Amygdala (tissue), 56 donors: ENCODE measurements at places on chromosomes 1 and 21.
A peak's percentile ranks its signal among the peaks of the same experiment; 100 is the strongest.

DNA sequence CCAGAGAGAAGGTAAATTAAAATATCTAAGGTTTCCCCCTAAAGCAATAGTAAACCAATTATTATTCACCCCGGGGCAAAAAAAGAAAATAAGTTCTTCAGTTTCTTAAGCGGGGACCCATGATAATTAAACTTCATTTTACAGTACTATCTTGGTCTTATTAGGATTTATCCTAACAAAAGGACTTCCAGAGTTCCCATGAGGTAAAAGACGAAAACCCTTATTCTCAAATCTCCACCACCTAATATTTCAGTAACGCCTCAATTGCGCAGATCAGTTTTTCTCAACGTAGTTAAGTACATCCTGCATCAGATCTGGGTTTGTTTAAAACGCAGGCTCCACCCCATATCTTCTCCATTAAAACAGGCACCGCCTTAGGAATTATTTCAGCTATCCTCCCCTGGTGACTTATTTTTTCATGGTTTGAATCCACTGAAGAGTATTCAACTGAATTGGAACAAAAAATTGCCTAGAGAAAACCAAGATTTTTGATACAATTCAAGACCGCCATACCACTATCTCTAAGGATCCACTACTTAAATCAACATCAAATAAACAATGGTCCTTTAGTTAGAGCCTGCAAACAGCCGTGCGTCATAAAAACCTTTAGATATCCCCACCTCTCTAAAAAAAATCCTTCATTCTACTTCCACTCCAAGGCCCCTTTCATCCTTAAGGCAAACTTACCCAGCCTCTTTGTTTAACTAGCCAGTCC, 1.7 kb downstream of the MCL1 start:
- no peak for DNase-seq

DNA sequence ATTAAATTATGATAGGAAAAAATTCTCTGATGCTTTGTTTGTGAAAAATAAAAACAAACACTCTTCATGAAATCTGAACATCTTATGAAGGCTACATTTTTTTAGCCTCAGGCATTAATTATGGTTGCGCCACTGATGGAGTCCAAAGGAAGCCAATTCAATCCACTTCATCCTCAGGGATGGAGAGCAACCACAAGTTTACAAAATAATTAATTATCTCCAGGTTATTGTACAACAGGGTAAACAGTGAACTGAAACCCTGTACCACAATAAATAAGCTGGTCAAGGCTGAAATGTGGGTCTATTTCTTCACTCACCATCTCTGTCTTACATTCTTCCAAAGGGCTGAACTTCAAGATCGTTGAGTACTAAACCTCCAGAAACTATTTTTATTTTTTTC, 49.2 kb downstream of the MRPL39 start:
- no peak for DNase-seq

DNA sequence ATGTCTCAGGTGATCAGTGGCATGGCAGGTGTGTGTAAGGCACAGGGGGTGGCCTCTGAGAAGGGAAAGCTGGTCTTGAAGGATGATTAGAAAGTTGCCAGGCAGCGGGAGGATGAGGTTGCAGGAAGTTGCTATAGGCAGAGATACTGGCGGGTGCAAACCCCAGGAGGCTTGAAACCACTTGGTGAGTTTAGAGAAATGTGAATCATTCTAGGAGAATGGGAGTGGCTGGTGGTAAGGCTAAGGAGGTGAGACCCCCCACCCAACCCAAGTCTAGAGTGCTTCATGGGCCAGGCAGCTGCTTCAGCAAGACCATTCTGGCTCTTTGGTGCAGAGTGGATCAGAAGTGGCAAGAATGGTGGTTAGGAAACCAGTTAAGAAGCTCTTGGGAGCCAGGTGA, 9.0 kb downstream of the SH2D2A start:
- DNase-seq, result no peak

DNA sequence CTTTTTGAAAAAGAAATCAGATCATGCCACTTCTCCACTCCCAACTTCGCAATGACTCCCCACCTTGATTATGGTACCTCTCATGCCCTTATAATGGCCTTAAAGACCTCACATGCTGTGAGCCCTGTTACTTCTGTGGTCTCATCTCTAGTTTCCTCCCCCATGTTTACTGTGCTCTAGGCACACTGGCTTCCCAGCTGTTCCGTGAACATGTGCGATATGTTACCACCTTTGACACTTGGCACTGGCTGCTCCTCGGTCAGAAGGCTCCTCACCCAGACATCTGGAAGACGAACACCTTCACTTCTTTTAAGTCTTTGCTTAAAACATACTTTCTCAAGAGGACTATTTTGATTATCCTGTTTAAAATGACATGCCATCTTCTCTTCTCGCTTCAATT, 14.3 kb upstream of the NTMT2 start:
- no peak for DNase-seq

DNA sequence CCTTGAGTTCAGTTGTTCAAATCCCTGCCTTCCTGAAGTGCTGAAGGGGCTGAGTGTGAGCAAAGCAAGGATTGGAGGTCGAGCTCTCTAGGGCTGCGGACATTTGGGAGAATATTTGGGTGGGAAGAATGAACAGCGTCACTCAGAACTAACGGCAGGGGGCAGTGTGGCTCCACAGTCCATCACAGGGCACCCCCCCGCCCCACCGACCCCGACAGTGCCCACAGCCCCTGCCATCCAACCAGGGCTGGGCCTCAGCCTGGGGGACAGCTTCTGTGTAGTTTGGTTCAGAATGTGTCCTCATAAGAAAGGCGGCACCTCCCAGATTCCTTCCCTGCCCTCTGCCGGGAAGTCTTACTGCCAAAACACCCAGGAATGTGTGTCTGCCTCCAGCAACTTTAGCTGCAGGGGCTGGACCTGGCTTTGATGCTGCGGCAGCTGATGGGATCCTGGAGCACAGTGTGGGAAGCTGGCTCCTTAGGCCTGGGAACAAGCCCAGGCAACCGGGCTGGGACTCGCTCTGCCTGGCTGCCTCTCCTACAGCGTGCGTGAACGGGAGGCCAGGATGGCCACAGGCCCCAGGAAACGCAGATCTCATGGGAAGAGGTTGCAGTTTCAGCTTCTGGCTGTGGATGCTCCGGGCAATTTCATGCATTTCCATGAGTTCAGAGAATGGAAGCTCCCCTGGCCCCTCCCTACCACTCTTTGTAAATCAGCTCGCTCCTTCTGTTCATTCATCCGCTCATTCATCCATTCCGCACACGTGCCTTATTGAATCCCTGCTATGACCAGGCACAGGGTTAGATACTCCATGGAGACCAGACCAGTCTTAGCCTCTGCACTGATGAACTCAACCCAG, 104.9 kb upstream of the TMPRSS2 start:
- DNase-seq, result peak; percentile 23

GRCh38 chr21:43957611-43958362, 54.3 kb upstream of the TRAPPC10 start:
- no peak for DNase-seq

DNA sequence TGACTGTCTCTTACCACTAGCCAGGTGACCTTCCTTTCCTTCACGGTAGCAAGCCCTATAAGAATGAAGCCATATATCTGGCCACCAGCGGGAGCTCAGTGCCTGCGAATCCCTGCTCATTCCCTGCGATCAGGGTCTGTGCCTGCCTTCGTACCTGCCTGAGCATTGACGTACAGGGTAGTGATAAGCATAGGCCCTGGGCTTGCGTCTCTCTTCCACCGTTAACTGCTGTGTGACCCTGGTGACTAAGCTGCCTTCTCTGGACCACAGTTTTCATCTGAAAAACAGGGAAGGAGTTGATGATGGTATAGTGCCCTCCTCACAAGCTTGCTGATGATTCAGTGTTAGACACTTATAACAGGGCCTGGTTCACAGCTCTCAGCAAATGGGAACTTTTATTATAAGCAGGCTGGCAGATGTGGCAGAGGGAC, 4.1 kb downstream of the ZC3H12A start:
- no peak for DNase-seq
